ENCODE measurements at places on chromosomes 2 and 18.

GRCh38 chr2:31654241-31654640 is 73.5 kb upstream of the SRD5A2 start:
- DNase-seq: no peak

DNA sequence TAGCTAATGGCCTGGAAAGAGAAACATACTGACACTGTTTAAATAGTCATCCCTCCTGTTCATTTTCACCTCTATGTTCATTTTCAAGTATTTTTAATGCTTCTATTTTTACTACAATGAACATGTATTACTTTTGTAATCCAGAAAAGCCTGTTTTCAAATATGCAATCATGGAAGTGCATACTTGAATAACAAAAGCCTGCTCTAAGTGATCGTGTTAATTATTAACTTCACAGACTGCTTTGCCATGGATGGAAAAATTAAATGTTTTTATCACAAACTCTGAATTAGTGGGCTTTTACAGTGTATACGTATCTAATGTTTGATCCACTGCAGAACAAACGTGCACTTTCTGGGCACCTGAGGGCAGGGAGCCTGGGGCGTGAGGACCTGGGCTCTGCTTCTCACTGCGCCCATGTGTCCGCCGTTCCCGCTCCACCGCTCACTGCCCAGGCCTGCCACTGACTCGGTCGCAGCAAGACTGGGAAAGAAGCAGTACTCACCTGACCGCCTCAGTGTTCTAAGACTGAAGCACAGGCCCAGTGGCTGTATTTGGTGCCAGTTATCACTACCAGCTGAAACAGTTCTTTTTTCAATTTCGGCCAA is 80.6 kb downstream of the UXS1 start:
- no peak for DNase-seq

DNA sequence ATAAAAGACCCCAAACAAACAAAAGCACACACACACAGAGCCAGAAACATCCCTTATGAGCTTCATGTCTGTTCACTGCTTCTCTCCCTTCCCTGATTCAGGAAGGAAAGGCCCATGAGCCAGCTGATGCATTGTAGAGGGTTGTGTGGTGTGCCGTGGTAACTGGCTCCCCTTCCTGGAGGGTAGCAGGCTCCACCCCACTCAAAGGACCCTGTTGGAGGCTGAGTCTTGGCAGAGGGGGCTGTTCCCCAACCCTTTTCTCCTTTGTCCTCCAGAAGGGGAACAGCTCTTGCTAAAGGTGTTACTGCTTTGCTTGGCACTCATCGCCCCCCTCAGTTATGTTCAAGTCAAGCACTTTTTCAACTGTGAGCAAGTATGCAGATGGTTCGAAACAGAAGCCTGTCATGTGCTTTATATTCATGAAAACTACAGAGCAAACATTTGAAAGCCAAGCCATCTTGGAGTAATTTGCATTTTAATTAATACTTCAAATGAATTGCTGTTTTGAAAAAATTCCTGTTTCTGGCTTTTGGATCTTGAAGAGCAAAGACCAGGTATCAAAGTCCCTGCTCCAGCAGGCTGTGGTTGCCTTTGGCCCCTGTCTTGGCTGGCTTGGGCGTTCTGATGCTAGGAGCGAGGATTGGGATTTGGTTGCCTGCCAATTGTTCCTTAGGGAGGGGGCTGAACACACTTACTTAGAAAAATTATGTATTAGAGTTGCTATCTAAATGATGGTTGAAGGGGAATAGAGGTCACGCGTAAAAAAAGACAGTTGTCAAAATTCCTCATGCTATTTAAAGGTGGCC is 267.8 kb downstream of the TSN start:
- no peak for DNase-seq

DNA sequence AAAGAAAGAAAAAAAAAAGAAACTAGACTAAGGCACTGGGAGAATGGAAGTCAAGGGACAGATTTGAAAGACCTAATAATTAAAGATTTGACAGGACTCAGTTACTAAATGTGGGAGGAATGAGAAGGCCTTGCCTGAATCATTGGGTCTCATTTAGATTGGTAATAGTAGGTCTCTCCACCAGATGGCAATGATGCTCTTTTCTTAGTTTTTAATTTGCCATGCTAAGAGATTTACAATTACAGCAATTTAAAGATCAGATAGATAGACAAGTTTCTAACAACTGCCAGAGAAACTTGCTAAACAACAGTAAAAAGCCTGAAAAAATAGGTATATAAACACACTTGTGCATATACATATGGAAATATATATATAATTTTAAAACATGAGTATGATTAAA is 153.0 kb downstream of the TMEM247 start:
- no peak for DNase-seq

DNA sequence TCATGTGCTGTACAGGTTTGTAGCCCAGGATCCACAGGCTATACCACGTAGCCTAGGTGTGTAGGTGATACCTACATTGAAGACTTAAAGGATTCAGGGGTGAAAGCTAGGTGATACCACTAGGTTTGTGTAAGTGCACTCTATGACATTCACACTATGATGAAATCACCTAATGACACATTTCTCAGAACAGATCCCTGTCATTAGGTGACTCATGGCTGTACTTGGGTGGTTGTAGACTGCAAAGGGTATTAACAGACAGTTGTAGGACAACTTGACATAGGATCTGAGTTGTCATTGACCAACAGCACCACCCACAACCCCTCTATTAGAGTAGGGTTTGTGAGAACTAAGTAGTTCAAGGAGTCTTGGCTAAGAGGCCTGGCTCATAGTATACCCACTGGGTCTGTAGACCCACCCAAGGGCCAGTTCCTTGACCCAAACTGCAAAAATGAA is 27.7 kb upstream of the SMCHD1 start:
- no peak for DNase-seq

- DNase-seq: no peak
Measured at GRCh38 chr2:25201794-25202193, 33.4 kb upstream of the POMC start.

GRCh38 chr2:221929259-221929658 is 357.2 kb upstream of the EPHA4 start:
- DNase-seq: no peak

GRCh38 chr2:133641497-133641896 is 73.2 kb upstream of the NCKAP5 start:
- no peak for DNase-seq

DNA sequence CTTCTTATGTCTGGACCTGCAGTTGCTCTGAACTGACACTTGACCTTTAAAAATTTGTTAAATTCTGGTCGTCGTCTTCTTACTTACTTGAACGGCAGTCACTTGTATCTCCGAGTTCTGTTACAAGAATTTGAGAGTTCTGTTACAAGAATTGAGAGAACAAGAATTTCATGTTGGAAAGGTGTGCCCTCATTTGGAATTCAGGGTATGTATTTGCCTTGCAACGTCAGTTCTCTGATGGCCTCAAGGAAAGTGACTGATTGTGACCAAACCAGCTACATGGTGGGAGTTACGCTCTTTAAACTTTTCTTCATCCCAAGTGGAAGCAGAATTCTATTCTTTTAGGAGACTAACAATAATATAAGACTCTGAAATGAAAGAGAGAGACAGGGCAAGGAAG is 320.0 kb upstream of the TRIB2 start:
- no peak for DNase-seq

DNA sequence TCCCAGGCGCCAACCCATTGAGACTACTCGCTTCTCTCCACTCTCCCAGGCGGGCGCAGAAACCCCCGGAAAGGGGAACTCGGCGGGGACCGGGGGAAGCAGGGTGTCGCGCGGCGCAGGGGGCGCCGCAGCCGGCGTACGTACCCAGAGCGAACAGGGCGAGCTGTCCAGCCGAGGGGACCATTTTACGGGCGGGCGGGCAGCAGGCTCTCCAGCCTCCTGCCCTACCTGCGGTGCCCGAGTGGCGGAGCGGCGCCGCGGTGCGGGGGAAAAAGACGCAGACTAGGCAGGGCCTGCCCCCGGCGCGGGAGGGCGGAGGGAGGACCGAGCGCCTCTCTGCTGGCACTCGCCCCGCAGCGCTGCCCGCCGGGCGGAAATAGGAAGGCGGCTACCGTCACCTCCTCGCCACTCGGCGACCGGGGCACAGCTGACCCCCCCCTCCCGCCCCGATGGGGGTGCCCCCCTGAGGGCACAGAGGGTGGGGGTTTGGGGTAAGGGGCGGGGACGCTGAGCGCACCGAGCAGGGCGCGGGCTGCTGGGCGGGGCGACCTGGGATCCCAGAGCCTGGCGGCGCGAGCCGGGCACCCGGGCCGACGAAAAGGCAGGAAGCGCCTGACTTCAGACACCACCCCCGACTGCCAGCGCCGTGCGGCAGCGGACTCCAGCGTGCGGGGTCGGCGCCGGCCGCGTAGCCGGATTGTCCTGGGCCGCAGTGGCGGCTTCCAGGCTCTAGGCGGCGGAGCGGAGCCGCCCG is at the start of gene TGFA:
TGFA (minus strand) TSS at position 243 of the 754 bp plus-strand sequence; CDS start at position 184, 59 bp downstream.
- peak; percentile 52 for DNase-seq

- no peak for DNase-seq
Measured at GRCh38 chr18:12744103-12744502, 41.3 kb downstream of the PSMG2 start.

DNA sequence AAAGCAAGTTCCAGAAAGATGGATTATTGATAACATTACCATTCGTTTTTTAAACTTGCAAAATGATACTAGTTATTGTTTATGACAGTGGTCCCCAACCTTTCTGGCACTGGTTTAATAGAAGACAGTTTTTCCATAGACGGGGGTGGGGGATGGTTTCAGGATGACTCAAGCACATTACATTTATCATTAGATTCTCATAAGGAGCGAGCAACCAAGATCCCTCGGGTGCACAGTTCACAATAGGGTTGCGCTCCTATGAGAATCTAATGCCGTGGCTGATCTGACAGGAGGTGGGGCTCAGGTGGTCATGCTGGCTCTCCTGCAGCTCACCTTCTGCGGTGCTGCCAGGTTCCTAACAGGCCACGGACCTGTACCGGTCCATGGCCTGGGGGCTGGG is 86.2 kb downstream of the BCL2 start:
- peak; percentile 27 for DNase-seq

DNA sequence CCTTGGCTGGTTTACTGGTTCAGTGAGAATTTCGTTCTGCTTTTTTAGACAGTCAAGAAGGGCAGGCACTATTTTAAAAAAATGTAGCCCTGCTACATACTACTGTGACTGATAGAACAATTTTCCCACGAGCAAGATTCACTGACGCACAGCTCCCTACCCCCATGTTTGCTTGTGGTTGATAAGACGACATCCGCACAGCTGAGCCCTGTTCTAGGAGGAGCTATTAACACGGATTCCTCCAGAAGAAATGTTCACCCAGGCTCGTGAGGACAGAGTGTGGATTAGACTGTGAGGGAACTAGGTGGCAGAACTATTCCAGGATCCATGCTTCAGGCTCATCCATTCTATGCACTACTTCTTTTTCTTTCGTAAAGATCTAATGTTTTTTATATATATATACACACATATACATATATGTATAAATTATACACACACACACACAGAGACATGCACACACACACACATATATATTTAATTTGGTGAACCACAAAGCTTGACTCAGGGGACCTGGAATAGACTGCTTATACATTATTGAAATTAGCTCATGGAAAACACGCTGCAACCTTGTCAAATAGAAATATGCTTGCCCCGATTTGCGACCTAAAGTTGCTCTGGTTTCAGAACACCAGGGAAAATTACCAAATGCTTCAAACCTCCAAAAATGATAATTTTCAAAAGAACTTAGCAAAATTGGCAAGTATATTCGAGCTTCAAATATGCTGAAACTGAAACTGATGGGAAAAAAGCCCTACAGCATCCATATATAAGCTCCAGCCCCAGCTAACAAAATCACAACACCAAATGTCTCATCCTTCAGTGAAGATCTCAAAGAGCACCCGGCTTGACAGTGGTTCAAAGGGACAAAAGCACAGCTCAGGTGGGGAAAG is 370.4 kb downstream of the SOCS6 start:
- no peak for DNase-seq

DNA sequence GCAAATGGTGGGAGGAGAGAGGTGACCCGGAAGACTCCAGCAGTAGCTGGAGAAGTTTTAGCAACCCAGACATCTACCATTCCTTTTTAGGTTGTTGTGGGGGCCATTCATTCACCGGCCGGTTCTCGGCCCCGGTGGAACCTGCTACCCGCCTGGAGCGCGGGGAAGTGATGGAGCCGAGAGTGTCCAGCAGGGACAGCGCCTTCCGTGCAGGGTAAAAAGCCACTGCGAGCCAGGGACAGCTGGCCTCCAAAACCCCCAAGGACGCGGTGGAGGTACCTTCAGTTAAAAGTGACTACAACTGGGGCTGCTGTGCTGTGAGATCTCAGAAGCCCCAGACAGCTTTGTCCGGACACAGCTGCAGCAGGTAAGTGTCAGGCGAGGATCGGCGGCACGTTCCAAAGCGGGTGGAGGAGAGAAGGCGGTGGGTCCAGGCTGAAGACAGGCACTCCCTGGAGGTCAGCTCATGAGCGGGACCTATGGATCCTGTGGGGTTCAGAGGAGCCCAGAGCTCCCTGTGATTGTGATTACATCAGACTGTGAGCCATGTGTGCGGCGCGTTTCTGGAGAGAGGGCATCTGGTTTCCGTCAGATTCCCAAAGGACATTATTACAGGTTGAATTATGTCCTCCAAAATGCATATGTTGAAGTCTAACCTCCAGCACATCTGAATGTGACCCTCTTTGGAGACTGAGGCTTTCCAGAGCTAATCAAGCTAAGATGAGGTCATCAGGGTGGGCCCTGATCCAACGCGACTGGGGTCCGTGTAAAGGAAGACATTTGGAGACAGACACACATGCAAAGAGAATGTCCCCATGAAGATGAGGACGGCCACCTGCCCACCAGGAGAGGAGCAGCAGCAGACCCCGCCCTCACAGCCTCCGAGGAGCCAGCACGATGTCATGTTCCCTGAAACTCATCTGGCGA is 276.3 kb downstream of the EIPR1 start:
- no peak for DNase-seq

GRCh38 chr2:173555833-173556232 is 201.2 kb downstream of the CDCA7 start:
- DNase-seq: no peak

All from stimulated activated CD8-positive, alpha-beta memory T cell treated with anti-CD3 and anti-CD28 coated beads, Interleukin-15, amount 100 ng/mL, for 4 hours (primary cell).